Subcutaneous preadipocyte (primary cell): ENCODE measurements at places on chromosomes 16 and 17. TPM values are rescaled to one million over a fixed set of nuclear protein-coding genes. Genes with fewer than 3 reads are reported as not detected.

ZG16 gene
- not detected in 2 replicates for total RNA-seq

ASB16 gene
- under 0.01 TPM in 1 of 2 replicates, not detected in the other for total RNA-seq

GAST gene
- total RNA-seq, result not detected in 2 replicates

HOXB3 gene
- total RNA-seq, result 5.1 and 9.8 TPM in 2 replicates
